ENCODE measurements at places on chromosomes 7 and 10.

DNA sequence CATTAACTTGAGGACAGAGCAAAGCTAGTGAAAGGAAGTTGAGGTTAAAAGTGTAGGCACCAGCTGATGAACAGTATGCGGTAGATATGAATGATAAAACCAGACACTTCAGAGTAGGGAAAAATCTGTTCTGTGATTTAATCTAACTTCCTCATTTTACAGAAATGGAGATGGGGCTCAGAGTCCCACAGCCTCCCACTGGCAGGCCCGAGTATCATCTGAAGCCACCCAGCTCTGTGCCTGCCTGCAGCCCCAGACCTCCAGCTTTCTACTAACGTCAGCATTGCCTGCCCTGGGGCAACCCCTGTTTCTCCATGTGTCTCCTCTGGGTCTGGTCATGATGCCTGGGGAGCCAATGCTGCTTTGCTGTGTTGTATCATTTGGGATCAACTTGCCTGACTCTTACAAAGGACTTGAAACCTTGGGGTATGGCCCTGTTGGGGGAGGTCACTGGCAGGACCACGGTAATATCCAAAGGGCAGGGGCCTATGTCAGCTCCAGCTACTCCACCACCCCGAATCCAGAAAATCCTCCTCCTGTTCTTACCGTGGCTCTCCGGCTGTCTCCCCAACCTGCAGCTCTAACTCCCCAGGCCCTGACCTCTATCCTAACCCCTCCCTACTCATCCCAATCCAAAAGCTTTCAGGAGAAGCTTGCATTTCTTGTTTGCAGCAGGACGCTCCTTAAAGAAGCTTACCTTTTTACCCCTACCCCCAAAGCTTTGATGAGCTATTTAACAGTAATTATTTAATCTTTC, 56.2 kb upstream of the NPY start:
- DNase-seq, result no peak

- DNase-seq, result peak; percentile 16
These were observed 28.9 kb downstream of the LRRC27 start for GRCh38 chr10:132360766-132361447.

- DNase-seq, result no peak
These were observed 124.1 kb upstream of the LAMB4 start for GRCh38 chr7:108254259-108254658.

- DNase-seq, result no peak
These were observed 145.7 kb upstream of the FERD3L start for GRCh38 chr7:19290968-19291367.

DNA sequence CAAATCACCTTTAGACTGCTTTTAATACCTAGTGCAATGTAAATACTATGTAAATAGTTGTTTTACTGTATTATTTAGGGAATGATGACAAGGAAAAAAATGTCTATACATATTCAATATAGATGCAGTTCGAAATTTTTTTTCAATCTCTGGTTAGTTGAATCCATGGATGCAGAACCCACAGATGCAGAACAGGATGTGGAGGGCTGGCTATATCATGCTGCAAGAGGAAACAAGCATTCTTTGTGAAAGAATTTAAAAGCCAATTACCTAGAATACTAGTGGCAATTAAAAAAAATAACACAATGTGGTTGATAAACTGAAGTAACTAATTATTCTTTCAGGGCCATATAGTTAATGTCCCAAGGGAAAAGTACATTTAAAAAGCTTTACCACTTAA, 170.4 kb downstream of the ZNF438 start:
- DNase-seq, result no peak

- DNase-seq, result no peak
These were observed 567.6 kb downstream of the PTPRN2 start for GRCh38 chr7:158019726-158020705.

DNA sequence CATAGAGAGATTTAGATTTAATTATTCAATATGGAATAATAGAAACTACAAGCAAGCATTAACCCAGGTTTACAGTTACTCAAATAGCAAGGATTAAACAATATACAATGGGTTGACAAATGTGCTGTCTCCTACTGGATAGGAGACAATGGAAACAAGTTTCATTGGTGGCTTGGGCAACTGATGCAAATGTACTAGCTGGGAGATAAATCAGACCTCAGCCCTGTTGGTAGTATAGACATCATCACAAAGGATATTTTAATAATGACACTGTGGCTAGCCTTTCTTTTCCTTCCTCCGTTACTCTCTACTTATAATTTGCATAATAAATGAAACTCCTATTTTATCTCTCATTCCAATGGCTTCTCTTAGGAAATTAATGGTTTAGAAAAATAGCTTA, 96.5 kb upstream of the DKK1 start:
- DNase-seq, result no peak

GRCh38 chr7:18213652-18214051, 186.0 kb upstream of the PRPS1L1 start:
- no peak for DNase-seq

GRCh38 chr10:17981766-17982380, 30.2 kb downstream of the SLC39A12 start:
- DNase-seq, result no peak

Data from MM.1S (cell line).